Amygdala (tissue), 56 donors: ENCODE measurements at places on chromosomes 3 and 15.

GRCh38 chr15:40266828-40267304 is 16.0 kb downstream of the ANKRD63 start:
- DNase-seq = no peak

GRCh38 chr15:90780916-90781315 is 63.8 kb downstream of the BLM start:
- no peak for DNase-seq

DNA sequence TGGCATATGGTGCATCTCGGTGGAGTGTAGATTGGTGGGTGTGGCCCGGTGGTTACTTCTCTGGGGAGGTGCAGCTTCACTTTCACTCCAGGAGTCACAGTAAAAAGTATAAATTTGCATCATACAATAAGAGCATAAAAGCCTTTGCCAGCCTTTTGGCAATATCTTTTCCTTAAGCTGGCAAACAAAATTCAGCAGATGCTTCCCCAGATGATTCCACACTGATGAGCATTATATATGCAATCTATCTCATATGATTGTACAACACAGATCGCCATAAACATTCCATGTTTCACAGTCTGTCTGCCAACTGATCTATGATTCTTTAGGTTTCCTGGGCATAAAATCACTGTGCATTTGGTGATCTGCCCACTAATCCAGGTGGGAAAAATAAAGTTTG is 120.2 kb upstream of the ALCAM start:
- DNase-seq = no peak

GRCh38 chr15:99438691-99439523 is 126.9 kb upstream of the MEF2A start:
- DNase-seq = no peak
